GM23248 (cell line): ENCODE measurements at places on chromosomes 2 and 18.

- no peak for DNase-seq
Measured at GRCh38 chr2:194452504-194452903, 1204.5 kb upstream of the SLC39A10 start.

- DNase-seq: no peak
Measured at GRCh38 chr2:207221731-207222130, 56.0 kb upstream of the KLF7 start.

DNA sequence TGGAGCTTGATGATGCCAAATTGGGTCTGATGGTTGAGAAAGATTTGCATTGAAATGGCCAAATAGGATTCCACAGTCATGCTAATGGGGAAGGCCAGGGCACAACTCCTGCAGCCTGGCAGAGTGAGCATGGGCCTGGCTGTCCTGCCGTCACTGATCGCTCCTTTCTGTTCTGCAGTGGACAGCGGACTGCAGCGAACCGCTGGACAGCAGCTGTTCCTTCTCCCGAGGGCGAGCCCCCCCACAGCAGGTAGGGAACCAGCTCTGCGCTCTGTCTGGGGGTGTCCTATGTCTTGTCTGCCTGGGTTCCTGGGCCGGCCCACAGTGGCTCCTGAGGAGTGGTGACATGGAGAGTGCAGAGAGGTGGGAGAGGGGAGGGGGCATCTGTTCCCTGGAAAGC is 97.6 kb downstream of the CTIF start:
- no peak for DNase-seq

- DNase-seq: no peak
Measured at GRCh38 chr2:158722266-158723105, 72.6 kb upstream of the DAPL1 start.

- no peak for DNase-seq
Measured at GRCh38 chr2:191303140-191304005, 58.2 kb downstream of the MYO1B start.

DNA sequence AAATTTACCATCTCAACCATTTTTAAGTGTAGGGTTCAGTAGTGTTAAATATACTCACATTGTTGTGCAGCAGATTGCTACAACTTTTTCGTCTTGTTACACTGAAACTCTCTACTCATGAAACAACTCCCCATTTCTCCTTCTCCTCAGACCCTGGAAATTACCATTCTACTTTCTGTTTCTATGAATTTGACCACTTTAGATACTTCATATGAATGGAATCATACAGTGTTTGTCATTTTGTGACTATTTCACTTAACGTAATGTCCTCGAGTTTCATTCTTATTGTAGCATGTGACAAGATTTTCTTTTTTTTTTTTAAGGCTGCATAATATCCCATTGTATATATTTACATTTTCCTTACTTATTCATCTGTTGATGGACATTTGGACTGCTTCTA is 203.8 kb downstream of the PLCL1 start:
- no peak for DNase-seq

DNA sequence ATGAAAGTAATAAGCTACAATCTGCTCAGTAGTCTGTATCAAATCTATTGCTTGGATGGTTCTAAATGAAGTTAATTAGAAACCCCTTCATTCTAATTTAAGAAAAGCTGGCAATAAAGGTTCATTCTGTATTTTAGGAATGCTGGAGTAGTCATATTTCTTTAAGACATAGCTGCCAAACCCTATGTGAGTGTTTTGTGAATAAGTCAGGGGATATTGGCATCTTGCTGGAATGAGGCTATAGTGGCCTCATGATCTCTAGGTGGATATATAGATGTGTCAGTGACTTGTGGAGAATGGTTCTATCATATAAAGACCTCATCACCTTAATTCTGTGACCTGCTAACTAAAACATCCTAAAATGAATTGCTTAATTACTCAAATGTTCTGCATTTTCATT is 196.3 kb downstream of the PDE1A start:
- DNase-seq: peak; percentile 62

DNA sequence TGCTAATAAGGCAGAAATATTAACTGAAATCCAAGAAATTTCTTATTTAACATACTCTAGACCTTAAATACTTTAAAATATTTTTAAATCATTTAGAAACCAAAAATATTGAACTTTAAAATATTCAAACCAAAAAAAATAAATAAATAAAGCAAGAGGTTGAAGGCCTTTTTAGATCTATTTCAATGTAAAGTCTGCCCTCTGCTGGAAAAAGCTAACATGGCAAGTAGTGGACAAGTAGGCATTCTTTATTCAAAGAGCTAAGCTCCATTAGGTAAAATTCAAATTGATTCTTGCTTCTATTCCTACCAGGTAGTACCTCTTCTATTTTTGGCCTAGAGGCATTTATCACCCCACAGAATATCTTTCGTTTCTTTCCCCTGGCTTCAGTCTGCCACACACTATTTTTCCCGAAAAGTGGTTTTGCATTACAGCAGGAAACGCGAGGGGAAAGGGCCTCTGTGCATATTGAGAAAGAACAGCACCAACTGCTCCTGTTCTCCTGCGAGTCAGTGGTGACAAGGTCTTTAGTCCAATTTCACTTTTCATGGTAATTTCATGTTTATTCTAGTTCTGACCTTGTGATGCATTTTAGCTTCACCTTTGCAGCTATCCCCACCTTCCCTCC is 20.4 kb downstream of the IFIH1 start:
- DNase-seq: peak; percentile 68

DNA sequence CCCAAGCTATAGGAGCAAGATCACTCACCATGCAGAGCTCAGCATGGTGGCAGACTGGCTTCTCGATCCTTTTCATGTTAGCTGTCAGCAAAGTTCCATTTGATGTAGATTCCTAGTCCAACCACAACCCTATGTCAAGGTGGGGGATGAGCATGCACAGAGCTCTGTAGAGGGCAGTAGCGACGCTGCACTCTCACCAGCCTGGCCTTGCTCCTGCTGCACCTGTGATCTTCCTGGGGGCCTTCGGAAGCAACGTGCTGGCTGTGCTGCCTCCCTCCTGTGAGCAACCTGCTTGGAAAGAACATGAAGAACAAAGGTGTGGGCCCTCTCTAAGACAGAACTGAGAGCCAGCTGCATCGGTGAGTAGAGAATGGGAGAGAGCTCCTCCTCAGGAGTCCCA is 479.4 kb upstream of the MYT1L start:
- no peak for DNase-seq

DNA sequence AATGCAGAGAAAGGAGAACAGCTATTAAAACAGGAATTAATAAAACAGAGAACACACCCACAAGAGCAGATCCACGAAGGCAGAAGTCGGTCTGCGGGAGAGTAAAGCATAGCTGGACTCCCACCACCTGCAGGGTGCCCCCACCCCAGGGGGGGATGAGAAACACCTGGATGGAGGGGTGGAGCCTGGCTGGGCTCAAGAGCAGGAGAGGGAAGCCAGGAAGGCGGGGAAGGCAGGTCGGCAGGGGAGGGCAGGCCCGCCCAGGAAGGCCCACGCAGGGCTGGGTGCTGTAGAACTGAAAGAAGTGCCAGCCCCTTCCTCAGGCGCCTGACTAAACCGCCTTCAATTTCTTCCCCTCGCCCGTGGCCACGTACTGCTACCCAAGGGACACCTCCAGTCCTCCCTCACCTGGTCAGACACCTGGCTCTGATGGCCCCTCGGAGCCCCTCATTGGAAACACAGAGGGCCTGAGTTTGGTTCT is 175.4 kb downstream of the HDAC4 start:
- no peak for DNase-seq

DNA sequence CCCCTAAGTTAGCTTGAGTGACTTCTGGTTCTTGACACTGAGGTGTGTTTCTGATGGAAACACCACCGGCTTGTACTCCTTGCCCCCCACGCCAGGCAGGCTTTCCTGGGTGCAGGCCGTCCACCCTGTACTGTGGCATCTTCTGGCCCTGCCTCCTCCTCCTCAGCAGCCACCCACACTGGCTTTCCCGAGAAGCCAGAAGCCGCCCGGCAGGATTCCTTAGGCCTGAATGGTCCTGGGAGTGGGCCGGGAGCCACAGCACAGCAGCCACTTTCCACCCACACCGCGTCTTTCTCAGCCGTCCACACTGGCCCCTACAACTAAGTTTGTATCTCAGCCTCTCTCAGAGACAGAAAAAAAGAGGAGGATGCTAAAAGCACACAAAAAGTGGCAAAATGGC is 2.1 kb upstream of the HSBP1L1 start:
- peak; percentile 84 for DNase-seq

- no peak for DNase-seq
Measured at GRCh38 chr2:81196383-81196851, 891.9 kb upstream of the LRRTM1 start.

- no peak for DNase-seq
Measured at GRCh38 chr2:168723275-168723899, 79.0 kb upstream of the NOSTRIN start.

DNA sequence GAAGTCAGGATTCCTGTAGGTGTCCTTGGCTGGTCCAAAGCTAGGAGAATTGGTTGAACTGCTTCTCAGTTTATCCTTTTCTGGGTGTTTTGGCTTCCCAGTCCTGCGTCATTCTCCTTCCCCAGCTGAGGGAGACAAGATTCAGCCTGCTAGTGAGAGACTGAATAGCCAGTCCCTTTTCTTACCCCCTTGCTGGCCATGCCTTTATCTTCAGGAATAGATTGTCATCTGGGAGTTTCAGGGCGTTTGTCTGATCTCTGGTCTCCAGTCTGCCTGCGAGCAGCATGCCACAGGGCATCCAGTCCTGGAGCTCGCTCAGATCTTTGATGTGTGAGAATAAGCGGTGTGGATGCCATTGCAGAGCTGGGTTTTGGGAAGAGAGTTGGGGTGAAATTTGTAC is 5.8 kb downstream of the MYO1B start:
- no peak for DNase-seq

DNA sequence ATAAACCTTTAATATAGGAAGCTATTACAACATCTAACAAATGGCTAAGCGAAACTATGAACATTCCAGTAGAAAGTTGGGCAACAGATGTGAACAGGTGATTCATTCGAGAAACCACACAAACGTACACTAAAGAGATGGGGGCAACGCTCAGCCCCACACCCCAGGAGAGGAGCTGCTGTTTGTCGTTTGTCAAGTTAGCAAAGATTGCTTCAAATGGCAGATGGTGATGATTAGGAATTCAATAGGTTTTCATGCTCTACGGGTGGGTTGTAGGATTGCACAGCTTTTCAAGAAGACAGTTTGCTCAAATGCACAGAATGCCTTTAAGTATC is 154.7 kb upstream of the HDAC4 start:
- DNase-seq: peak; percentile 4

DNA sequence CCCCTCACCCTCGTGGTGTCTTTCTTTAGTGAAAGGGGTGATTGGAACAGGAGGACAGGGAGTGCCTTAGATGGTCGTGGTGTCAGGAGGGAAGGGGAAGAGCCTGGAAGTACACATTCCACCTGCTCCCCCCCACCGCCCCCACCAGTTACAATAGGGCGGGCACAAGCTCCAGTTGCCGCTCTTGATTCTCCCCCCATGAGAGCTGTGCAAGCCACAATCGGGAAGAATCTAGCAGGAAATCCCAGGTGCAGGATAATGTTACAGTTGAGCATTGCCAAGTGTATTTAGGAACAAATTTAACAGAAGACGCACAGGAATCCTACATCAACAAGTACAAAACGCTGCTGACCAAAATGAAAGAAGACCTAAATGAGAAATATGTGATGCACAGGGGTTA is 73.6 kb downstream of the ASAP2 start:
- DNase-seq: no peak
